ENCODE measurements at places on chromosomes 3 and 15.

DNA sequence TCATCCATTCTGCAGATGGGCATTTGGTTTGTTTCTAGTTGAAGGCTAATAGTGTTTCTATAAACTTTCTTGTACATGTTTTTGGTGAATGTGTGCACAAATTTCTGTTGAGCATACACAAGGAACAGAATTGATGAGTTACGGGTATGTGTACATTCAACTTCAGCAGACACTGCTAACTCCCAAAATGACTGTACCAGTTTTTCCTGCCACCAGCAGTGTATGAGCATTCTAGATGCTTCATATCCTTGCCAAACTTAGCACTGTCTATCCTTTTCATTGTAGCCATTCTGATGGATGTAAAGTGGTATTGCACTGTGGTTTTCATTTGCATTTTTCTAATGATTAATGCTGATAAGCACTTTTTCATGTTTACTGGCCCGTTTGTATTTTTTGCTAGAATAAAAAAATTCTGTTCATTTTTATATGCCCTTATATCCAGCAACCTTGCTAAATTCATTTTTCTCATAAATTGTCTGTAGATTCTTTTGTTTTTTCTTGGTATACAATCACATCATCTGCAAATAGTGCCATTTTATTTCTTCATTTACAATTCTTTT is 110.2 kb downstream of the ATP1B3 start:
- DNase-seq: no peak

- DNase-seq: no peak
These were observed 454.1 kb upstream of the BCHE start for GRCh38 chr3:166291186-166291955.

GRCh38 chr15:61994216-61994615 is 66.0 kb downstream of the VPS13C start:
- no peak for DNase-seq

DNA sequence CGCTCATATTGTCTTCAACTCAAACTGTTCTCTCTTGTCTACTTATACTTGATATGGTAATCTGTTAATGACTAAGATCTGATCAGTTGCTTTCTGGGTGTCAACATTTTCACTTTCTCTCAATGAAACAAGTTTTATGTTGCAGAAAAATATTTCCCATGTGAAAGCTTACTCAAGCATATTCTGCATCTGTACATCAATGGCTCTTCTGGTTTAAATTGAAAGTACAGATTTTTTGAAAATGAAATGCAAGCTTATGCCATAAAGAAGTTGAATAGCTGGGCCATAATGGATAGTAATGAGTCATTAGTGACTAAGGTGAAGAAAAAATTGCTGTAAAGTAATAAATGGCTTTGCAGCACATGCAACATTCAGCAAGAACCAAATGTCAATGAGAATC is 140.7 kb downstream of the BCHE start:
- no peak for DNase-seq

DNA sequence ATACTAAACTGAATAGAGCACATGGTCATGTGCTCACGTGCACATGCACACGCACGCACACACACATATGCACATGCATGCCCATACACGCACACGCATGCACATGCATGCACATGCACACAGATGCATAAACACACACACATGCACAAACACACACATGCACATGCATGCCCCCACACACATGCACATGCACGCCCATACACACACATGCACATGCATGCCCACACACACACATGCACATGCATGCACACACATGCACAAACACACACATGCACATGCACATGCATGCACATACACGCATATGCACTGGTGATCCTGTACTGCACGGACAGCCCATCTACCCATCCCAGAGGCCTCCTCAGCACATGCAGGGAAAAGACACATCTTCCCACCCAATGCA is 426.6 kb downstream of the OCA2 start:
- DNase-seq: no peak

GRCh38 chr15:34942363-34942762 is 27.2 kb downstream of the AQR start:
- DNase-seq: no peak

- no peak for DNase-seq
These were observed 175.2 kb upstream of the SOX14 start for GRCh38 chr3:137588871-137589270.
